Activated CD4-positive, CD25-positive, alpha-beta regulatory T cell (primary cell): ENCODE measurements at places on chromosomes 7 and 10.

- no peak for DNase-seq
These were observed 145.7 kb downstream of the EGFR start for GRCh38 chr7:55164527-55164926.

DNA sequence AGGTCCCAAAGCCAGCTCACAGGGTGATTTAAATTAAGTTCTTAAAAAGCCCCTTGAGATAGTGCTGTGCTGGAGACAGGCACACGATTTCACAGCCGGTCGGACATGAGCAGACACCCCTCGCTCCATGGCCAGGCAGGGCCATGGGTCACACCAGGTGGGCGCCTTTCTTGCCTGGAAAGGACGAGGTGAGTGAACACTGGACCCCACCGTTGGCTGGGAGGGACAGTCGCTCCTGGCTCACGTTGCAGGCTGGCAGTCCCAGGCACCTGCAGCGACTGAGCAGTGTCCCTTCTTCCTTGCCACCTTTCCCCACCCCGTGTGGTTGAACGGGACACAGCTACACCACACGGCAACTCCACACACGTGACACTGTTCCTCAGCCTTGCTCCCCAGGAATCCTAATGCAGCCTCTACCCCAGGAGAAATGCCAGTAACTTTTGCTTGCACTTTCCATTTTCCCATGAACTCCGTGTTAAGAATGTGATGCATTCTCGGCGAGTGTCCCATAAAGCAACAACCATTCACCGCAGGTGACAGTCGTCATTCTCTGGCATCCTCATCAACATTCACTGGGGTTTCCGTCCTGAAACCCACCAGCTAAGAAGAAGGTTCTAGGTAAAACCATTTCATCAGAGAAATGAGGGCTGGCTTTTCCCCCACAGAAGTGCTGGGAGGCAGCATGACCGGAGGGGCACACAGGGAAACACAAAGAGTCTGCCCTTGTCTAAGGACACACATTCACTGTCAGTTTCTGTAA is 217.4 kb downstream of the ZMYND11 start:
- no peak for DNase-seq

GRCh38 chr7:75900617-75901315 is 14.2 kb upstream of the POR start:
- no peak for DNase-seq

DNA sequence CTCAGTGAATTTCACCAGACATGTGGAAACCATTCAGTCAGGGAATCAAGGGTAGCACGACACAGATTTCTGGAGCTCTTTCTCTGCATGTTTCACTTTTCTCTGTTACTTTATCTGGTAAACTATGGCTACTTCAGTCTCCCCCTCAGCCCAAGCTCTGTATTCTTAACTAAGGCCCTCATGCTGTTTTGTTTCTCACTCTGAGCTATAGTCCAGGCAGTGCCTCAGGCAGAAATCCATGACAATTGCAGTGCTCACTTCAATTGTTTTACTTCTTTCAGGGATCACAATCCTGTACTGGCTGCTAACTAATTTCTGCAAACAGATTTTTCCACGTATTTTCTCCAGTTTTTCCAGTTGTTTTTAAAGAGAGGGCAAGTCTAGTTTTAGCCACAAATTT is 1599.9 kb upstream of the LRRTM3 start:
- DNase-seq = no peak

DNA sequence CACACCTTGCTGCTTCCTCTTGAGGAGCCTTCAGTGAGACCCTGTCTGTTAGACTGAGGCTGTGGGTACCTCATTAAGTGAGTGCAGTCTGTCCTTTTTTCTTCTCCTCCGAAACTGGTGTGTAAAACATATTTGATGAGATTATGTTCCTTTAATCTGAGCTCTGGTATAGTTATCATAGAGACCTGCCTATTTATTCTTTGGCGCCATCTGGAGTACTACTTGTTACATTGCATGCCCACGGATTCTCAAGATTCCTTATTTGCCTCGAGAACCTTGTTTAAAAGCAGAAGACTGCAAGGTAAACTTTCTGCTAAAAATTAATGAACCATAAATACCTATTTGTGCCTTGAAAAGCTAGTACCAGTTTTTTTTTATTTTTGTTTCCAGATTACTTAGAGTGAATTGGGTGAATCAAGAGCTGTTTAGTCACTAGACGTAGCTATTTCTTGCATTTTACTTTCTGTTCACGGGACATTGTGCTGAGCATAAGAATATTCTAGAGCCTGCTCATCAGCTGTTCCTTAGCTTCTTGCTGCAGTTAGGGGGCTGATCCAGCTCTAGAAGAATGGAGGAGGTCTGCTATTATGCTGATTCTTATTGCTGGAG is 16.9 kb upstream of the STMP1 start:
- no peak for DNase-seq
